T-cell (primary cell): ENCODE measurements at places on chromosomes 16 and 17. TPM values are rescaled to one million over a fixed set of nuclear protein-coding genes. Genes with fewer than 3 reads are reported as not detected.

DNA sequence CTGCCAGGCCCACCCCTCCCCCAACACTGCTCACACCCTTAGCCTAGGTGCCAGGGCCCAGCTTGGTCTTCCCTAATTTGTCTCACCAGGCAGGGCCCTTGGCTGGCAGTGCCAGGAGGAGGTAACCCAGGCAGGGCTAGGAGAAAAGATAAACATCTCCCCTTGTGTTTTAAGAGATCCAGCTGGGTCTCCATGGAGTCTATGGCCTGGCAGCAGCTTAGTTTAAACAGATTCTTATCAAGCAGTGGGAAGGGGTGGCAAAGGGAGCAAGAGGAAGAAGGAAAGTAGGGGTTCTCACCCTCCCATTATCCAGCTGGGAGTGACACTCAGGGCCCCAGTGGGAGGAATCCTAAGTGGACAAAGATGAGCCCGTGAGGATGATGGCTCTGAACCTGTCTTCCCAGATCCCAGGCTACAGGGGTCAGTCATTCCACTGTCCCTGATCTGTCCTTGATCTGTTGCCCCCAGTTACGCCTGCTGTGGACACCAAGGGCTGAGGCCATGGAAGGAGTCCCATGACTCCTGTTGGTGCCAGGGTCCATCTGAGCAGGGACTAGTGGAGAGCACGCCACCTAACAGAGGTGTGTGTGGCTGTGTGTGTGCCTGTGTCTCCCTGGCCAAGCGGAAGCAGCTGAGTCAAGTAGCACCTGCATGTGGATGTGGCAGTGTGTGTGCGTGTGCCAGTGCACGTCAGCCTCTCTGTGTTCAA, 47.4 kb upstream of the MEIOC start:
- H3K4me1 ChIP-seq = no peaks in the 10 kb centered on the region
- no peaks in the 10 kb centered on the region for H3K36me3 ChIP-seq
- no peak overlapping the region for H3K27ac ChIP-seq
- H3K27me3 ChIP-seq = no peaks in the 10 kb centered on the region

GRCh38 chr16:72277749-72278148, 105.8 kb upstream of the PMFBP1 start:
- no peak for DNase-seq
- no peaks in the 10 kb centered on the region for H3K36me3 ChIP-seq
- H3K27me3 ChIP-seq = no peaks in the 10 kb centered on the region
- H3K4me3 ChIP-seq = no peak overlapping the region

Gene MMP25
- total RNA-seq = 2.6 TPM

Gene MYL4
- total RNA-seq = not detected

DNA sequence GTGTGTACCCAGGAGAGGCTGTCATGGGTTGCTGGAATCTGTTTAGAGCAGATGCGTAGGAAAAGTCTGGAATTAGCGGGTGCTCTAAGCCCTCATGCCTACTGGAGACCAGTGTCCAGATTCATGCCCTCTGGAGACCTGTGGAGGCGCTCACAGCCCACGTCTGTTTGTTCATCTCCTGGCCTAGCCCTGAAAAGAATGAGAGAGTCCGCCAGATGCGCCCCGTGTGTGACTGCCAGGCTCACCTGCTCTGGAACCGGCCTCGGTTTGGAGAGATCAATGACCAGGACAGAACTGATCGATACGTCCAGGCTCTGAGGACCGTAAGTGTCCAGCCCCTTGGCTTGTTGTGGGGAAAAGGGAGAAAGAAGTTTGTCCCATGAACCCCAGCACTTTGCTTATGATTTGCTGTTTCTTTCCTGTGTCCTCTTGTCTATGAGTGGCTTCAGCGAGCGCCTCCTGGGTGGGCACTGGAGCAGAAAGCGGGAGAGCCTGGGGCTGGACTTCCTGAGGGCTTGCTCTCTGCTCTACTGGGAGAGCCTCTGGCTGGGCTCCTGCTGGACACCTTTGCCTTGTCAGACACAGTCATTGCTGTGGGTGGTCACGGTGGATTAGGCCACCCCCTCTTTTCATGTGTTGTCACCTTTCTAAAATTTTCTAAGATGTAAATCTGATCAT, 35.3 kb downstream of the PRMT7 start:
- H3K27ac ChIP-seq = no peak overlapping the region
- H3K27me3 ChIP-seq = no peaks in the 10 kb centered on the region
- DNase-seq = no peak
- no peak overlapping the region for H3K4me3 ChIP-seq

DNA sequence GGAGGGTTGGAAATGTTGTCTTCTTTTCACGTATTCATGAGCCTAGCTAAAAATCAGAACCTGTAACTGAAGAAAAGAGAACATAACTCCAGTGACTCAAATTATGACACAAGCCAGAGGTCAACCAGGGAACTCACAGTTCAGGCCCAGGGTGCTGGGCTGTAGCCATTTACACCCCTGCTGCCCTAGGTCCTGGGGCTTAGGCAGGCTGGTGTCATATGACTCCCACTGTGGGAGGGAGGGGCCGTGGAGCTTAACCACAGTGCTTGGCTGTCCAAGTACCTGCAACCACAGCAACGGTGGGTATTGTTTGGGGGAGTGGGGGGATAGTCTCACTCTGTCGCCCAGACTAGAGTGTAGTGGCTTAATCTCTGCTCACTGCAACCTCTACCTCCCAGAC, 71.1 kb upstream of the AMZ2 start:
- H3K27me3 ChIP-seq = no peaks in the 10 kb centered on the region
- H3K27ac ChIP-seq = no peak overlapping the region
- DNase-seq = no peak
- H3K4me1 ChIP-seq = peaks cover 9% of the 10 kb centered on the region
- no peak overlapping the region for H3K4me3 ChIP-seq

GRCh38 chr16:30499284-30499683, 26.7 kb downstream of the ITGAL start:
- peaks cover 8% of the 10 kb centered on the region for H3K36me3 ChIP-seq
- H3K4me3 ChIP-seq = no peak overlapping the region
- no peaks in the 10 kb centered on the region for H3K4me1 ChIP-seq
- H3K27ac ChIP-seq = no peak overlapping the region
- DNase-seq = no peak

Gene SPG7
- total RNA-seq = 184 TPM

Gene C17orf75
- total RNA-seq = 12.2 TPM

DNA sequence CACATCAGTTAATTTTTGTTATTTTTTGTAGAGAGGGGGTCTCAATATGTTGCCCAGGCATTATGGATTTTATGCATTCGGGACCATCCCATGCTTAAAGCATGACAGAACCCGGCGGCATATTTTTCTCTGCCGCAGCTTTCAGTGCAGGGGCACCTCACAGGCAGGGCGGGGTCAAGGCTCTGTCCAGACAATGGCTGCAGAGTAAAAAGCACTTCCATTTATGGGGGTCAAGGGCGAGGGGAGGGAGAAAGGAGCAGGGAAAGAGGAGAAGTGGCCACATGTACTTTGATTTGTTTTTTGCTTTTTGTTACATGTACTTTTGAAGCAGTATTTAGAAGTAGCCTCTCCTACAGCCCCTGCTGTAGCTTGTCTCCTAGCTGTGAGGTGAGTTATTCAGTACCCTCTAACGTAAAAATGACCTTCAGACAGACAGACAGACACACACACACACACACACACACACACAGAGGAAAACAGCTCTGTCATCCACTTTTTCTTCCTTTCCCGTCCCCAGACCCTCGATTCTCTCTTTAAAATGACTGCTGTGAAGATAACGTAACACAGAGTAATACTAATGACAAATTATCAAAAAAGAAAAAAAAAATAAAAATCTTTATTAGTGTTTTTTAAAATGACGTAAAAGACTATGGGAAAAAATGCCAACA, 856 bp upstream of the SCPEP1 start:
- peaks cover 20% of the 10 kb centered on the region for H3K4me1 ChIP-seq
- H3K36me3 ChIP-seq = no peaks in the 10 kb centered on the region
- no peak overlapping the region for H3K27ac ChIP-seq
- H3K27me3 ChIP-seq = peaks cover 11% of the 10 kb centered on the region

- H3K4me1 ChIP-seq = no peaks in the 10 kb centered on the region
- DNase-seq = no peak
- H3K4me3 ChIP-seq = no peak overlapping the region
- H3K36me3 ChIP-seq = peaks cover 89% of the 10 kb centered on the region
- H3K27me3 ChIP-seq = no peaks in the 10 kb centered on the region
These were observed 18.9 kb downstream of the GGA3 start for GRCh38 chr17:75242461-75243042.

Gene ZACN
- total RNA-seq = not detected

GRCh38 chr16:85222155-85222863, 110.0 kb upstream of the CIBAR2 start:
- no peak overlapping the region for H3K4me3 ChIP-seq
- no peak for DNase-seq
- no peaks in the 10 kb centered on the region for H3K36me3 ChIP-seq

- no peak overlapping the region for H3K27ac ChIP-seq
- H3K36me3 ChIP-seq = no peaks in the 10 kb centered on the region
- no peak overlapping the region for H3K4me3 ChIP-seq
- DNase-seq = no peak
- H3K27me3 ChIP-seq = peaks cover 32% of the 10 kb centered on the region
These were observed 3.2 kb downstream of the HS3ST3A1 start for GRCh38 chr17:13598353-13599167.

GRCh38 chr16:89154390-89155183, 17.0 kb upstream of the CDH15 start:
- no peak overlapping the region for H3K4me3 ChIP-seq
- no peaks in the 10 kb centered on the region for H3K27me3 ChIP-seq
- H3K27ac ChIP-seq = no peak overlapping the region
- H3K4me1 ChIP-seq = no peaks in the 10 kb centered on the region

- H3K4me3 ChIP-seq = no peak overlapping the region
- H3K27me3 ChIP-seq = no peaks in the 10 kb centered on the region
- no peaks in the 10 kb centered on the region for H3K4me1 ChIP-seq
- no peaks in the 10 kb centered on the region for H3K36me3 ChIP-seq
- H3K27ac ChIP-seq = no peak overlapping the region
These were observed 644.3 kb downstream of the CDH8 start for GRCh38 chr16:61391896-61392295.

Gene FOXN1
- total RNA-seq = not detected

- H3K36me3 ChIP-seq = no peaks in the 10 kb centered on the region
- H3K4me1 ChIP-seq = no peaks in the 10 kb centered on the region
- no peaks in the 10 kb centered on the region for H3K27me3 ChIP-seq
- DNase-seq = no peak
- no peak overlapping the region for H3K27ac ChIP-seq
- no peak overlapping the region for H3K4me3 ChIP-seq
These were observed 29.8 kb upstream of the ABCC11 start for GRCh38 chr16:48277158-48277557.

DNA sequence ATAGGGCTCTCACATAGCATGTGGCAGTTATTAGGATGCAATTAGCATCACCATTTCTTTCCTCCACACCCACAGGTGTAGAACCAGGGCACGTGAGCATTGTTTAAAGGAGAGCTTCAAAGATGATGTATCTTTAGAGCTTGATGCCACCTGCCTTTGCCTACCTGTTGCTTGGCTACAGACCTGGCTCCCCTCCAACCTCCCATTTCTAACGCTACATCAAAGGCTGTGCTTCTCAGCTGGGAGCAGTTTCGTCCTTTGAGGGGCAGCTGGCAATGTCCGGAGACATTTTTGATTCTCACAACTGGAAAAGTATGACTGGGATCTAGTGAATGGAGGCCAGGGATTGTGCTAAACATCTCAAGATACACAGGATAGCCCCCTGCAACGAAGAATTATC, 78.5 kb upstream of the CLEC3A start:
- no peaks in the 10 kb centered on the region for H3K4me1 ChIP-seq
- DNase-seq = no peak
- no peak overlapping the region for H3K27ac ChIP-seq
- H3K4me3 ChIP-seq = no peak overlapping the region

DNA sequence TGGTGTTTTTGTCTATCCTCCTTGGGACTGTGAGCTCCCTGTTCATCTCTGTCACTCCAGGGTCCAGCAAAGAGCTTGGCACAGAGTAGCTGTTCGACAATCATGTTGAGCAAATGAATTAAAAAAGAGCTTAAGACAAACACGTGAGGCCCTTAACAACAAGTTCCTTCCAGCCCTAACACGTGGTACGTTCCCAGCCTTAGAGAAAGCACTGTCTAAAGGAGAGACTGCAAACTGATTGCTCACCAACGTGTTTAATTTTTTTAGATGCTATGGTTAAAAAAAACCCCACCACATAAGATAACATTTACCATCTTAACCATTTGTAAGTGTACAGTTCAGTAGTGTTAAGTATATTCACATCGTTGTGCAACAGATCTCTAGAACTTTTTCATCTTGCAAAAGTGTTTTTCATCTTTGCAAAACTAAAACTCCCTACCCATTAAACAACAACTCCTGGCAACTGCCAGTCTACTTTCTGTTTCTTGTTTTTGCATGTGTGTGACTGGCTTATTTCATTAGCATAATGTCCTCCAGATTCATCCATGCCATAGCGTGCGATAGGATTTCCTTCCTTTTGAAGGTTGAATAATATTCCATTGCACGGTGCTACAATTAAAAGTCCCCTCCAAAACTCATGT, 28.2 kb downstream of the LAT start:
- peak; percentile 50 for DNase-seq
- no peaks in the 10 kb centered on the region for H3K27me3 ChIP-seq
- H3K4me3 ChIP-seq = no peak overlapping the region
- peak overlapping the region; percentile 67 for H3K27ac ChIP-seq
- H3K36me3 ChIP-seq = no peaks in the 10 kb centered on the region

DNA sequence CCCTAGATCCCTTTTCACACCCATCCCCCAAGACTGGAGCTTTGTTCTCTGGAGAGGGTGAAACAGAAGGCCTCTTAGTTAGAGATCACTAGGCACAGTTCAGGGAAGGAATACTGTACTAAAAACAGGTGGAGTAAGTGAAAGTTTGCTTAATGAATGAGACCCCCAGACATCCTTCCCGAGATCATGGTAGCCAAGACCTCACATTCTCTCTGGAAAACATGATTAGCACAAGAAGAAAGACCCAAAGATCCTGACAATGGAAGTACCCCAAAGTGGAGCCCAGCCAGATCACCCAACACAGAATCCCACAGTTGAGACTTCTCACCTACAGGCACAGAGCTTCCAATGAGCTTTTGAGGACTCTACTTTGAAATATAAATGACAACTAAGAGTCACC, 3.4 kb upstream of the CMTM4 start:
- H3K4me1 ChIP-seq = peaks cover 19% of the 10 kb centered on the region
- H3K27me3 ChIP-seq = peaks cover 29% of the 10 kb centered on the region
- no peak overlapping the region for H3K4me3 ChIP-seq
- no peak overlapping the region for H3K27ac ChIP-seq
- H3K36me3 ChIP-seq = no peaks in the 10 kb centered on the region

GRCh38 chr17:1745513-1746020, 2.9 kb downstream of the SERPINF2 start:
- no peaks in the 10 kb centered on the region for H3K36me3 ChIP-seq
- peaks cover 6% of the 10 kb centered on the region for H3K27me3 ChIP-seq
- DNase-seq = no peak
- no peak overlapping the region for H3K4me3 ChIP-seq
- H3K4me1 ChIP-seq = no peaks in the 10 kb centered on the region

Gene RBFOX1
- total RNA-seq = not detected

Gene EFCAB5
- total RNA-seq = 1.0 TPM

Gene NCOR1
- 172 TPM for total RNA-seq

GRCh38 chr16:51542981-51543815, 392.1 kb upstream of the SALL1 start:
- H3K4me1 ChIP-seq = no peaks in the 10 kb centered on the region
- H3K27me3 ChIP-seq = no peaks in the 10 kb centered on the region
- no peak overlapping the region for H3K4me3 ChIP-seq
- H3K36me3 ChIP-seq = no peaks in the 10 kb centered on the region
